ENCODE measurements at places on chromosomes 1 and 21.

DNA sequence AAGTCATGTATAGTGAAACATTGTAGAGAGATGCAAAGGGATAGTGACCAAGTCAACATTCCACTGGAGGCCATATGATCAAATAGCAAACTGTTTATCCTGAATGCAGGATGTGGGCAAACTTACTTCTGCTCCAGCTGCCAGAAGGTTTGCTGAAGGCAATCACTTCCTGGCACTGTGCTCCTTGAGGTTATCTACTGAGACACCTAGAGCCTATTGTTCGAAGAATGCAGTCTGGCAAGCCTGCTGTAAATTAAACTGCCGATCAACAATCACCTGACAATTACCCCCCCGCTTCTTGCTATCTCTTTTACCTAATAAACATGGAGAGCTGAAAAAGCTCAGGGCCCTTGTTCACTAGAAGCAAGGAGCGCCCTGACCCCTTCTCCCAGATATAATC lies 139.4 kb upstream of the B3GALT2 start:
- no peak for DNase-seq

- DNase-seq, result peak; percentile 44
Measured at GRCh38 chr1:154186177-154186576, 5.7 kb downstream of the TPM3 start.

- no peak for DNase-seq
Measured at GRCh38 chr21:46269466-46269865, 15.9 kb downstream of the MCM3AP start.

- DNase-seq, result no peak
Measured at GRCh38 chr1:111961773-111962565, 27.5 kb downstream of the KCND3 start.

DNA sequence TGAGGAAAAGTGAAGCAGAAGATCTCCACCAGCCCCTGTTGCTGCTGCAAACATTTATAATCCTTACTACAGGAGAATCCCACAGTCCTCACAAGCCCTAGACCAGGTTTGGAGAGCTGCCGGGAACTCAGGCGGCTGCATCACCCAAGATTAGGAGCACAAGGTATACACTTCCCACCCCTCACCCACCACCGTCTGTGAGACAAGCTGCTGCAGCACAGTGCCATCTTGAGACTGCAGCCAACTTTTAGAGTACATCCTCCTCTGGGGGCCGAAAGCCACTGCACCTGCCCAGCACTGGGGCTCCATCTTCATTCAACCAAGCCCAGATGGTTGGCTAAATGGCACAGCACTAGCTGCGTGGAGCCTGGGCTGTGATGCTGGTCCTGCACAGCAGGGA lies 13.8 kb downstream of the OLFML3 start:
- no peak for DNase-seq

DNA sequence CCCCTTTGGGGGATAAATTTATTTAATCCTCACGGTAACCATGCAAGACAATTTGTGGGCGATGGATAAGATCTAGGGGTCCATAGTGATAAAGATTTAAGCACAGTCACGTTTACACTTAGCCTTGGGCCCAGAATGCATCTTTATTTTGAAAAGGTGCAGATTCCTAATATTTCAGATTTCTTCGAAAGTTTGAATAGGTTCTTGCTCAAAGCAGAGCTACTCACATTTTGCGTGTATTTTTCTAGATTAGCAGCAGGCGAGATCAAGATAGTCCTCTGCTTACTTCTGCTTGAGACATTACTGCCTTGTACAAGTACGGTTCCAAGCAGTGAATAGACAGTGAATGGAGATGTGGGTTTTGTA lies 647 bp downstream of the TSEN15 start:
- DNase-seq, result no peak

DNA sequence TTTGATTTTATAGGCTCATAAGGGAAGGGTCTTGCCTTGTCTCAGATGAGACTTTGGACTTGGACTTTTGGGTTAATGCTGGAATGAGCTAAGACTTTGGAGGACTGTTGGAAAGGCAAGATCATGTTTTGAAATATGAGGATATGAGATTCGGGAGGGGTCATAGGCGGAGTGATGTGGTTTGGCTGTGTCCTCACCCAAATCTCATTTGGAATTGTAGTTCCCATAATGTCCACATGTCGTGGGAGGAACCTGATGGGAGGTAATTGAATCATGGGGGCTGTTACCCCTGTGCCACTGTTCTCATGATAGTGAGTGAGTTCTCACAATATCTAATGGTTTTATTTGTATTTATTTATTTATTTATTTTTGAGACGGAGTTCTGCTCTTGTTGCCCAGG lies 6.9 kb upstream of the CSDE1 start:
- DNase-seq, result no peak

DNA sequence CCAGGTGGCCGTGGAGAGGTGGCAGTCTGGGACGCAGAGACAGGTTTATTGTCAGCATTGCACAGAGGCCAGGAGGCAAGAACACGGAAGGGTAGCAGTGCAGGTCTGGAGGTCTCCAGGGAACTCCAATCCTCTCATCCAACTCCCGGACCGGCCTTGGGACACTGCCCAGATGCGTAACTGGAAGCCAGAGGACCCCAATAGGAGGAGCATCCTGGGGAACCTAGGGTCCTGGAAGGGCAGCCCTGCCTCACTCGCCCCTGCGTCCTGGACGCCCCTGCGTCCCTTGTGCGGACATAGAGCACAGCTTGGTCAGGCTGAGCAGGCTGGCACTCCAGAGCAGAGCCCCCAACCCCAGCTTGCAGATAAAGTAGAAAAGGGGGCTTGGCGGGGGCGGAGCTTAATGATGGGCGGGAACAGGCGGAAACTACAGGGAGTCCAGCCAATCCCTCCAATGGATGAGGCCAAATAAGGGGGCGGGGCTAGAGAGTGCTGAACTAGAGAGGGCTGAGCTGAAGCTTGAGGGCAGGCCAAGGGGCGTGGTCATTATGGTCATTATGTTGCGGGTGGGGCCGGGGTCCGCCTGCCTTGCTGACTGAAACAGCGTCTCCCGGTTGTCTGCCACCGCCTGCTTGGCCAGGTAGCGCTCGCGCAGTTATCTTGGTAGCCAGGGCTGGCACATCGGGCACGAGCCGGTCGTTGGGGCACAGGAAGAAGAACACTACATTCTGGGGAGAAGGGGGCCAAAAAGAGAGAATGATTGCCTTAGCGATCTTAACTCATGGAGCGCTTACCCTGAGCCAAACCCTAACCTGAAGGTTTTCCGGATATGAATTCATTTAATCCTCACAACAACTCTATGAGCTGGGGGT lies 3.7 kb upstream of the ARHGEF19 start:
- DNase-seq, result no peak

- no peak for DNase-seq
Measured at GRCh38 chr1:106222403-106222802, 834.1 kb upstream of the PRMT6 start.

DNA sequence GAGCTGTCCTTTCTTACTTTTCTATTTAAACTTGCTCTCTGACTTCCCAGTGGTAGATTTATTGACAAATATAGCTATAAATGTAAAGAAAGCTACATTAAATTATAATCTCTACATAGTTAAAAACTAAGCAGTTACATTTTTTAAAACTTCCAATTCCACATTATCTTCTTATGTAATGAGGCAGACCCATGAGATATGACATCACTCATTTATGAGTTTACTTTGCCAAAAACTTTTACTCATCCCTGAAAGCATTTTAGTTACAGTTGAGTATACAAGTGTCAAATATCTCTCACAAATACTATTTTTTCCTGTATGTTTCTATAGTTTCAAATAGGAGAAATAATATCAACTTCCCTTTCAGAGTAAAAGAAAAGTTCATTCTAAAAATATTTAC lies 3.8 kb downstream of the NMNAT2 start:
- no peak for DNase-seq

- DNase-seq, result no peak
Measured at GRCh38 chr1:39043513-39043912, 17.4 kb downstream of the NDUFS5 start.

- DNase-seq, result no peak
Measured at GRCh38 chr1:39214714-39214997, 10.2 kb downstream of the MACF1 start.

- DNase-seq, result no peak
Measured at GRCh38 chr1:206508956-206509355, 1.6 kb downstream of the RASSF5 start.

GRCh38 chr1:211527006-211527405 lies 35.0 kb upstream of the RD3 start:
- DNase-seq, result no peak

Measured in KG1 (cell line).